ENCODE measurements at places on chromosomes 2 and 18.

- DNase-seq: no peak
These were observed 222.1 kb downstream of the CELF4 start for GRCh38 chr18:37343542-37343851.

DNA sequence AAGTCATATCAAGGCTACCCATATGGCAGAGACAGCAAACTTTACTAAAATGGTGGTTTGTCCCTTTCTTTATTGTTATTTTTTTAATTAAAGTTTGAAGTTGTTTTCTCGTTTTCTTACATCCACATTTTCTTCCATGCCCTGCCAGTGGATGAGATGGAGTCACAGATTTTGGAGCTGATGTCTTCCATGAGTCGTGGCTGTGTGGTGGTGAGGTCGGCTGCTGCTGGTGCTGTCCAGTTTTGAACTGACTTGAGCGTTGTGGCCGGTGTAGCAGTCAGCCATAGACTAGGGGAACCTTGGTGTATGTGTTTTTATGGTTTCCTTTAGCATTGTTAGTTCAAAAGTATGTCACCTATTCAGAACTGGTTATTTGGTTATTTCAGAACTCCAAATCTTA is 182.8 kb downstream of the SH3RF3 start:
- no peak for DNase-seq

- no peak for DNase-seq
These were observed 117.4 kb downstream of the NEB start for GRCh38 chr2:151616760-151617339.

DNA sequence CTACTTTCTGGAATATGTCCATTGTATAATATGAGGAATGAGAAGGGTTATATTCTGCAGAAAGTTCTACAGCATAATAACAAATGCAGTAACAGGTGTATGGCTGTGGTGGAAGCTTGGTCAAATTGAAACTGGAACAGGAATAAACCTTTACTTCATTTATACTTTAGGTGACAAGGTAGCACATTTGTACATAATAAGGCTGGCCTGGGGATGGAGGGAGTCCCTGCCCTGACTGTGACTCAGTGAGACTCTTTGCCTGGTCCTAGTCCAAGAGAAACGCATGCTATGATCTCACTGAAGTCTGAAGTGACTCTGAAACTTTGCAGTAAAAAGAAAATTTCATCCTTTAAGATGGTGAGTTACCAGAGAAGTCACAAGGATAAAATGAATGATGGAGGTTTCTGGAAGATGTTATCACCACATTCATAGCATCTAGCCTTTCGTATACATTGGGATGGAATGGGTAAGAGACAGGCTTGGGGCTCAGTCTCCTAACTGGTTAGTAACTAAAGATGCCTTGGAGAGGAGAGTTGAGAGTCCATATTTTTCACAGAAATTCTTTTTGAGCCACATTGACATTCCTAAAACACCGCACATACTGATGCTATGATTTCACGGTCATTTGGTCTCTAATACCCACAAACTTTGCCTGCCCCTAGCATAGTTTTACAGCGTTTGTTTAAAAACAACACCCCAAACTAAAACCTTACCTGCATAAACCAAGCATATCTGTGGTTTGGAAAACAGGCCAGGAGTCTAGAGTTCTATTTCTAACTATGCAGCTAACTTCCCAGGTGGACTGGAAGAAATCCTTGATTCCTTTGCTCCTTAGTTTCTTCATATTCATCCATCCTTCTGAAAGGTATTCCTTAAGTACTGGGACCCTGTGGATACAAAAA is 42.4 kb upstream of the NABP1 start:
- DNase-seq: no peak

- DNase-seq: no peak
These were observed 105.7 kb upstream of the GPC1 start for GRCh38 chr2:240329778-240330177.

DNA sequence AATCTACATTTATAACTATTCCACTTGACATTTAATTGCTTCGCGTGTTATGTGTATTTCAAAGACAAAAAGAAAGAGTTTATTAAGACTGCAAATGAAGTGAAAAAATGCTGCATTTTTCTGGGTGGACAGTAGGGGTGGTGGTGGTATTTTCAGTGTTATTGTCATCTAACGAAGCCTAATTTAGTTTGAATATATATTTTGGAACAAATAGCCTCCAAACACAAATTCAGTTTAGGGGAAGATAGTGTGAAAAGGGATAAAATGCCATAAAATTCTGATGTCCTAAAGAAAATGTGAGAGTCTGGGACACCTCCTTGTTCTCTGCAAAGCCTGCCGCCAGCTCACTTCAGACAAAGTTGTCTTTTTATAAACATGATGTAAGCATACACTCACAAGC is 425.1 kb downstream of the NRXN1 start:
- DNase-seq: no peak

DNA sequence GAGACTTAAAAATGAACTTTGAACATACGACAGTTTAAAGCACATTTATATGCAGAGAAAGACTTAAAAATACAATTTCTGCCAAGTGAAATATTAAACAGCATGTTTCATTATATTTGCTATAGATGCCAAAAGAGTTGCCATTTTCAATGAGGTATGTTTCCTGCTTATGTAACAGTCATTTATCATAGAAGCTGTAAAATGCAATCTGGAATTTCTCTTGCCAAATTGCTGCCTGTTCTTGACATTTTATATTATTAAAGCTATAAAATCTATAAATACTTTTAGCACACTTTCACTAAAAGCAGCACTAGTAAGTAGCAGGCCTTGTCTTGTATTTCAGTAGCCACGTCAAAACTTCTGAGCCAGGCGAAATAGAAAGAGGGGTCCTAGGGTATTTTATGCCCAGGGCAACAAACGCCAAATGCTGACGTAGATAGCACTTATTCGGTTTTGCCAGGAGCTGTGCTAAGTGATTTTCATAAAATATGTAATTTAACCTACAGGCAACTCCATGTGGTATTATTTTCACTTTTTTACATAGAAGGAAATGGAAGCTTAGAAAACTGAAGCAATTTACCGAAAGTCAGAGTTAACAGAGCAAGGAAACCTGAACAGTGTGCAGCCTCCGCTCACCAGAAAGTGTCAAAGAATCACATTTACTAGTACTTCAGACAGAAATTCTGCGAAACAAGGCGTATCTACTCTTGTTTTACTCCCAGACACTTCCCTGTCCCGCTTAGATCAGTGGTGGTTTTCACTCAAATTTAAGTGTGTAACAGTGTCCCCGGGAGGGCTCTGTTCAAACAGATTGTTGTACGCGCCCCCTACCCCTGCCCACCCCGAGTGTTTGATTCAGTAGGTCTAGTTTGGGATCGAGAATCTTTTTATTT is 1.2 kb upstream of the CYP20A1 start:
- no peak for DNase-seq

Measured in glutamatergic neuron (in vitro differentiated cells).